ENCODE measurements at places on chromosomes 7 and 10.

DNA sequence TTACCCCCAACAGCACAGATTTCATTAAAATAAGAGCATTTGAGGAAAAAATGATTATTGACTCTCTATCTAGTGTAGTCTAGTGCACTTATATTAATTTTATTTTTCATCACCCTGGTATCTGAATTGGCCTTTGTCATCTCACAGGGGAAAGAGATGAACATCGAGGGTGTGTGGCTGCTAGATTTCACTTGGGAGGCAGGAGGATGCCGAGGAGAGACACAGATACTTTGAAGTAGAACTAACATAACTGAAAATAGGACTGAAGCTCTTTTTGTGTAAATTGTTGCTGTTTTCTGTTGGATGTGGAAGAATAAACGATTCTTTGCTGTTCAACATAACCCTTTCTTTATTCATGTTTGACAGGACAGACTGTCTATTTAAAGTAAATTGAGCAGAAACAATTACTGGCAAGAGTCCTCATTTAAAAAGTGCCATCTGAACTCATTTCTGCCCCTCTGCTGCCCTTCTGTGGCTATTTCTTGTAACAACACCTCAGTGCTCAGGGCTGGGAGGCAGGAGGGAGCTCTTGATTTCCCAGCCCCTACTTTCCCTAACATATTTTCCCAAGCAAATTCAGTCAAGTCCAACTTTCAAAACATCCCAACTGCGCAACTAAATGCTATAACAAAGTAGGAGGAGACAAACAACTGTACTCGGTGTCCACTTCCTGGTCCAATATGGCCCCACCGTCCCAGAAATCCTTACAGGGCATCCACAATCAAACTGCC is 15.6 kb downstream of the LYZL1 start:
- DNase-seq: no peak

DNA sequence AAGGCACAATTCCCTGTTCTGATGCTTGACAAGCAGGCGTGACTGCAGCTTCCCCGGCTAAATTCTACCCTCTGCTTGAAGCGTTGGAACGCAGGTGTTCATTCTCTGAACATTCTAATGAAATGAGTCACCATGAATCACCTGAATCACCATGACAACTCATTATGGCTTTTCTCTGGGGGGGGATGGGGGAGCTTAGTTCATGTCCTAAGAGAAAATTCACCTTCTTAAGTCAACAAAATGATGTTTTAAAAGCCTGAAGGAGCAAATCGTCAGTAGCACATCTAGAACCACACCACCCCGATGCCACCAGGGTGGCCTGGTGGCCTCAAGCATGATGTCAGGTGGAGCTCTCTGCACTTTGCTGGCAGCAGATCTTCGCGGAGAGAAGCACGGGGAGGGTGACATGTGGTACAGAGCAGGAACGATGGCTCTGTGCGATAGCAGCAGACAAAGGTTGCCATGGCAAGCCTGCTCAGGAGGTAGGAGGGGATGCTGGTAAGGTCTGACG is 33.7 kb downstream of the DDC start:
- no peak for DNase-seq

DNA sequence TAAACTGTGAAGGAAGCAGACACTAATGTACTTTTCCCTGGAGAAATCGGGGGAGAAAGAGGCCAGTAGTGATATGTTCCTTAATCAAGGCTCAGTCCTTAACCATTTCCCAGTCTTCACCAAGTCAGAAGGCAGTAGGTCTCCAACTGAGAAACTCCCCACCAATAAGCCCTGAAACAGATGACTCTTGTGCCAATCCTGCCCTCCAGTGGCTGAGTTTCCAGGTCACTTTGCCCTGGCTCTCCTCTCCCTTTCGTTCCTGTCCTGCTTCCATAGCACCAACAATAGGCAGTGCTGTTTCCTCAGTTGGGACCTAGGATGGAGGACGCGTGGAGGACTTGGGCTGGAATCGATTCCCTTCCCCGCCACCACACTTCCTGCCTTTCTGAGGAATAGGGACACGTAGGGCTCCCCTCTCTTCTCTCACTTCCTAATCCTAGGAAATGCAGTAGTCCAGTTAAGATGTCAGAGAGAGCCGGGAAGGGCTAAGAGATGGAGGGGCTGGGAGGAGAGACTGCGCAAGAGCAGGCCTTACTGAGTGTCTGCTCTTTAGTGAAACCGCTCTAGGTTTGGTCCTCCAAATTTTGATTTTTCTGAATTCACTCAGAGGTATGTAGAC is 23.4 kb downstream of the ATOH7 start:
- no peak for DNase-seq

- DNase-seq: no peak
These were observed 145.1 kb downstream of the ADRA2A start for GRCh38 chr10:111221682-111222480.

- DNase-seq: no peak
These were observed 128.1 kb upstream of the C1QL3 start for GRCh38 chr10:16649757-16650156.

DNA sequence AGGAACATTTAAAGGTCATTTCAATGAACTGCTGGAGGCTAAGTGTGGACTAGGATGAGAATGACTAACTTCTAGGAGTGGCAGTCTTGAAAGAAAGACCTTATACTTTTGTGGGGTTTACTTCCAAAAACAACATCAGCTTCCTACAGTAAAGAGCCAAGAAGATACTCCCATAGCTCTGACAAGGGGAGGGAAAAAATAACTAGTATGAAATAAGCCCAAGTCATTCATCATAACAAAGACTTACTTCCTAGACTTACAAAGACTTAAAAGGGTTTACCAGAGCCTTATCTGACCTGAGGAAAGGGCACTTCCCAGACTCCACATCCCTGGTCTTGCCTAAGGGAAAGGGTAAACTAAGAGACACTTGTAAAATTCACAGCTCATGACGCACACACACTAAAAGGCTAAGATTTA is 31.7 kb downstream of the ARHGAP12 start:
- no peak for DNase-seq

DNA sequence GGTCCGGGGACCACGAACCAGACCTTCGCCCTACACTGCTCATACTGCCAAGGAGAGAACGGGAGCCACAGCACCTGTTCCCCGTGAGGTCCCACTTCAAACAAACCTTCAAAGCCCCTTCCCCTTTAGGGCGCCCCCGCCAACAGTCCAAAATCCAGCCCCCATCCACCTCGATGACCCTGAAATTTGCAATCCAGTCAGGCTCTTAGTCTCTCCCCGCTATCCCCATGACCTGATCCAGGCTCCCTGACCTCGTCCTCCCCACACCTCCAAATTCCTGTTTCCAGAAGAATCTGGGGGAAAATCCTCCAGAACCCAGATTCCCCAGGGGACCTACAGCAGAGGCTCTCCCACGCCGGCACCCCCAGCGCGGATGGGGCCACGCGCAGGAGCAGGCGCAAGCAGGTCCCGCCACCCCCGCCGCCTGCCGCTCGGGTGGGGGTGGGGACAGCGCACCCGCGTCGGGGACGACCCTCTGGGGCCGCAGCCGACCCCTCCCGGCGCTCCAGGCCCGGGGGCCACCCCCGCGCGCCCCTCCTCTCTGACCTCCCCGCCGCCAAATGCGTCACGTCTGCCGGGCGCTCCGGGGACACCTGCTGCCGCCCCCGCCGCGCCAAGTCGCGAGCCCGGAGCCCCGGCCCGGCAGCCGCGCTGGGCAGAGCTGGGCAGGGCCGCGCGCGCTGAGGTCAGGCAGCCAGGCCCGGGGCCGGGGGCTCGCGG is 753 bp downstream of the CAMK2B start:
- no peak for DNase-seq

GRCh38 chr10:12526311-12526710 is 177.0 kb downstream of the CAMK1D start:
- DNase-seq: no peak

Measured in T follicular helper cell (primary cell).